ENCODE measurements at places on chromosomes 1 and 21. TPM values are rescaled to one million over a fixed set of nuclear protein-coding genes. Genes with fewer than 3 reads are reported as not detected.

The NTNG1 gene
- not detected for total RNA-seq

The HMCN1 gene
- 0.12 TPM for total RNA-seq

The TEDDM1 gene
- not detected for total RNA-seq

The UBL4B gene
- total RNA-seq, result not detected

The SAMSN1 gene
- 43.0 TPM for total RNA-seq

The KLHDC7A gene
- not detected for total RNA-seq

The KCNQ4 gene
- total RNA-seq, result 0.50 TPM

- no peak overlapping the region for H3K27ac ChIP-seq
- H3K36me3 ChIP-seq, result no peaks in the 10 kb centered on the region
- no peaks in the 10 kb centered on the region for H3K4me1 ChIP-seq
- DNase-seq, result no peak
- H3K4me3 ChIP-seq, result no peak overlapping the region
Observed at GRCh38 chr1:192357924-192358323, 41.1 kb downstream of the RGS21 start.

DNA sequence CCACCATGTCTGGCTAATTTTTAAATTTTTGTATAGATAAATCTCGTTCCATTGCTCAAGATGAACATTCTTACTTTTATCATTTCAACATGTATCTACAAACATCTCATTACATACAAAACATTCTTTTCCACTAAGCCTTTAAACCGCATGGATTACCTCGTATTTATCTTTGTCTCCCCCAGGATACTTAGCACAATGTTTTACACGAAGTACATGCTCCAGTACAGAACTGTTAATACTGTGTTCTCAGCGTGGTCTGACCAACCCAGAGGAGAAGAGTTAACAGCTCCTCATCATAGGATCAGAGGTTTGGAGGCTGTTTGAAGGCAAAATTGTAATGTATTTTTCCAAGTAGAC, 7.4 kb downstream of the PIK3C2B start:
- H3K27me3 ChIP-seq, result no peaks in the 10 kb centered on the region
- DNase-seq, result no peak
- peaks cover 46% of the 10 kb centered on the region for H3K4me1 ChIP-seq
- H3K27ac ChIP-seq, result no peak overlapping the region
- peaks cover 12% of the 10 kb centered on the region for H3K36me3 ChIP-seq

DNA sequence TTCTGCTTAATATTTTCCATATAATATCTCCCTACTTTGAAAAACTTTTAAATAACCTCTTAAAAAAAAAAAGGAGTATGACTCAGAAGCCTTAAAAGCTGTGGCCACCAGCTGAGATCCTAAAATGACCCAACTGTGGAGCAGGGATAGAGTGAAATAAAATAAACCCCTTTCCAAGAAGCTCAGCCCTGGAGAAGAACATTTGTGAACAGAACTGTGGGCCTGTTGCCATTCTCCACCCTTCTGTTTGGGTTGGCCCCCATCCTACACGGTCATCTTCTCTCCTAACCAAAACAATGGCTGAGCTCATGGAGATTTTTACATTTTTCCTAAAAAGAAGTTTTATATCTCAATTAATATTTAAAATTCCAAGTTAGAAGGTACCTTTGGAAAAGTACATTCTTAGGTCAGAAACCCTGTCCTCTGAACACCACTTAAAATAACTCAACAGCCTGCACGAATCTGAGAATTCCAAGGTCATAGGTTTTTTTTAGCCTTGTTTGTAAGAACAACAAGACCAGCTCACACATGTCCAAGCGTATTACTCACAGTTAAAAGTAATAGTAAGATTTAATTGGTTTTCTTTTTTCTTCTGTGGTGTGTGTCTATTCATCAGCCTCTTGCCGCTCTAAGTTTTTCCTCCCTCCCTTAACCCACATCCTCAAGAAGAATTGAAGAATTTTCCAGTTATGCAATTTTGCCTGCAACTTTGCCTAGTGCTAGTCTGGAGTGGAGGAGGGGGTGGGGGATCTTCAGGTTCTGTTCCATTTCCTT, 107.7 kb upstream of the ERRFI1 start:
- no peak for DNase-seq
- H3K27ac ChIP-seq, result no peak overlapping the region
- H3K36me3 ChIP-seq, result no peaks in the 10 kb centered on the region
- H3K4me3 ChIP-seq, result no peak overlapping the region
- H3K27me3 ChIP-seq, result peaks cover 7% of the 10 kb centered on the region

DNA sequence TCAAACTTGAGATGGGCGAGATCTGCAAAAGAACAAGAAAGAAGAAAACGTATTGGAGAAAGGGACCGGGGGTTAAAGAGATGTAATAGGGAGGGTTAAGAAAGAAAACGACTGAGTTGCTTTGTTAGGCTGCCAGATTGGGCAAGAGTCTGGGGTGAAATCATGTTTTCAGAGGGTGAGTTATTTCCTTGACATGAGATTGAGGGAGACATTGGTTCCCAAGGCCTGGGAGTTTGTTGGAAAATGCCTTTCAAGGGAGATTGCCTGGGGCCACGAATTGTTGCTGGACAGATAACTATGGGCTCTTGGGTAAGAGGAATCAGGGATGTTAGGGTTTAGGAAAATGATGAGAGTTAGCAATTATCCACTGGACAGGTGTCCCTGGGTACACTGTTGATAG, 776 bp upstream of the CADM3 start:
- no peak for DNase-seq
- H3K27me3 ChIP-seq, result peaks cover 58% of the 10 kb centered on the region
- H3K27ac ChIP-seq, result no peak overlapping the region
- peaks cover 3% of the 10 kb centered on the region for H3K4me1 ChIP-seq
- H3K36me3 ChIP-seq, result no peaks in the 10 kb centered on the region

DNA sequence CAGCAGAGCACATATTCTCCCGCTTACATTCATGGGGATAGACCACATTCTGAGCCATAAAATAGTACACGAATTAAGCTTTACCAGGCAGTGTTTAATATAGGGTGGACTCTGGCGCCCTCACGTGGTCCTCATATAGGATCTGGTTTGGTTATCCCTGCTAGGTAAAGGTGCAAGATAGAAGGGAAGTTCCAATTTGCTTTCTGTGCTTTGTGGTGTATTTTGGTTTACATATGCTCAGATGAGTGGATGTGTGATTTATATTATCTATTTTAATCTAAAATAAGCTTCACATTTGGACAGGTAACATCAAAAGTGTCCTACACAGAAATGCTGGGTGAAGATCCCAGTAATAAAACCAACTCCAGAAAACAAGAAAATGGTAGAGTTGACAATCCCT, 3.6 kb downstream of the CR1 start:
- no peak overlapping the region for H3K4me3 ChIP-seq
- H3K27me3 ChIP-seq, result peaks cover 25% of the 10 kb centered on the region
- peak overlapping the region; percentile 51 for H3K27ac ChIP-seq
- DNase-seq, result peak; percentile 88
- no peaks in the 10 kb centered on the region for H3K36me3 ChIP-seq

DNA sequence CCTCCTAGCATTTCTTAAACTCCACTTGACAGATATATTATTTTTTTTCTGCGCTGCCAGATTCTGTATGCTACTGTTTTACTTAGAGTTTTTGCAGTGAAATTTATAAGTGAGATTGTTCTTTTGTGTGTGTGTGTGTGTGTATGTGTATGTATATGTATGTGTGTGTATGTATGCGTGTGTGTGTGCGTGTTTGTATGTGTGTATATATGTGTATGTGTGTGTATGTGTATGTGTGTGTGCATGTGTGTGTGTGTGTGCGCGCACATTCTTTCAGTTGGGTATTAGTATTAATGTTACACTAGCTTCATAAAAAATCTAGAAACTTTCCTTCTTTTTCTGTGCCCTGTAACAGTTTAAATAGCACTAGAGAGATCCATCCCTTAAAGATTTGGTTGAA, 152.6 kb upstream of the CSF3R start:
- H3K27ac ChIP-seq, result no peak overlapping the region
- H3K4me3 ChIP-seq, result no peak overlapping the region
- H3K36me3 ChIP-seq, result no peaks in the 10 kb centered on the region
- no peaks in the 10 kb centered on the region for H3K27me3 ChIP-seq
- no peak for DNase-seq

GRCh38 chr1:204616641-204617040, 68.9 kb downstream of the LRRN2 start:
- no peak overlapping the region for H3K4me3 ChIP-seq
- no peak overlapping the region for H3K27ac ChIP-seq
- no peaks in the 10 kb centered on the region for H3K27me3 ChIP-seq
- no peak for DNase-seq

DNA sequence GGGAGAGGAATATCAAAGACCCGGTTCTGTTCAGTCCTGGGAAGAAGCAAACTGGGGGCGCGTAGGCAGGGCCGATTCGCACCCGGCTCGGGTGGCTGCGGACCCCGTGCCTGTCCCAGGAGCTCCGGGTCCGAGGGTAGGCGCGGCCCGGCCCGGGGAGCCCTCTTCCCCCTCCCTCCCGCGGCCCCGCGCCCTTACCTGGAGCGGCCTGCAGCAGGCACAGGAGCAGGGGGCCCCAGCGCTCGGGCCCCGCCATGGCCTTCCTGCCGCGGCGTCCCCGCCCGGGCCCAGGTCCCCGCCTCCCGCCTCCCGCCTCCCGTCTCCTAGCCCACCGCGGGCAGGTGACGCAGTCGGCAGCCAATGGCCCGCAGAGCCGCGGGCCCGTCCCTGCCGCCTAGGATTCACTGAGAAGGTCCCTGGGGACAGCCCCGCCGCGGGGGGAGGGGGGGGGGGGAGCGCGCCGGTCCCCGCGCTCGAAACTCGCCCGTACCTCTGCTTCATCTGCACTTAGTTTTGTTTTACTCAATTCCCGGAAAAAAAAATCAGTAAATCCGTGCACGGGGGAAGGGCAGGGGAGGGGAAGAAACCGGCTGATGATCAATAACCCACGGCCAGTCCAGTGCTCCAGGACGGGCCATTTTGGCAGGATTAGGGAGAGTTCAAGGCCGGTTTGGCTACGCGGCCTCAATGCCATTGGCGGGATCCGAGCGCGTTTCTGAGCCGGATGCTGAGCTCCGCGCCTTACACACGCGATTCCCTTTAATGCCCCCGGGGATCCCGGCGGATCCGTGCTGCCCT, at the start of gene IFNLR1:
Gene IFNLR1 (minus strand): TSS at position 297 of the 798 bp plus-strand sequence. CDS start 41 bp downstream, at position 256.
- peaks cover 3% of the 10 kb centered on the region for H3K27me3 ChIP-seq
- peak; percentile 92 for DNase-seq
- peaks cover 1% of the 10 kb centered on the region for H3K36me3 ChIP-seq
- H3K27ac ChIP-seq, result peak within 1 kb of the TSS; percentile 18

DNA sequence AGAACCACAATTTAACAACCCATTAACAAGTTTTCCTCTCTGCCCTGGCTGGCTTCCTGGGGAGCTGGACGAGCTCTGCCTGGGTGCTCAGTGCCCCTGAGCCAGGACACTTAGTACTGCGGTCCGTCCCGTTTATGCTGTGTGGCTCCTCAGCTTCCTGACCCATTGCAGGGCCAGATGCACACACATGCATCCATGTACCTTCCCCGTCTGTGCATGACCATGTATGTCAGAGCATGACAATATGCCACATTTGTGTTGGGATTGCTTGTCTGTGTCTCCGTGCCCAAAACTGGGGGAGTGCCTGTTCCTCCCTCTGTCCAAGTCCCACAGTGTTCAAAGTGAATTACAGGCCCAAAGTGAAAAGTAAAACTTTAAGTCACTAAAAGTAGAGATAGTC, 9.7 kb upstream of the TFF3 start:
- DNase-seq, result no peak
- no peaks in the 10 kb centered on the region for H3K36me3 ChIP-seq
- H3K27ac ChIP-seq, result no peak overlapping the region
- H3K4me1 ChIP-seq, result no peaks in the 10 kb centered on the region
- no peak overlapping the region for H3K4me3 ChIP-seq
